ENCODE measurements at places on chromosomes 1 and 21. TPM values are rescaled to one million over a fixed set of nuclear protein-coding genes. Genes with fewer than 3 reads are reported as not detected.

Gene TFAP2E
- polyA plus RNA-seq = 1.8 TPM

Gene TINAGL1
- not detected for polyA plus RNA-seq

Gene PLEKHO1
- polyA plus RNA-seq = 32.5 TPM

Gene KLF17
- polyA plus RNA-seq = not detected

DNA sequence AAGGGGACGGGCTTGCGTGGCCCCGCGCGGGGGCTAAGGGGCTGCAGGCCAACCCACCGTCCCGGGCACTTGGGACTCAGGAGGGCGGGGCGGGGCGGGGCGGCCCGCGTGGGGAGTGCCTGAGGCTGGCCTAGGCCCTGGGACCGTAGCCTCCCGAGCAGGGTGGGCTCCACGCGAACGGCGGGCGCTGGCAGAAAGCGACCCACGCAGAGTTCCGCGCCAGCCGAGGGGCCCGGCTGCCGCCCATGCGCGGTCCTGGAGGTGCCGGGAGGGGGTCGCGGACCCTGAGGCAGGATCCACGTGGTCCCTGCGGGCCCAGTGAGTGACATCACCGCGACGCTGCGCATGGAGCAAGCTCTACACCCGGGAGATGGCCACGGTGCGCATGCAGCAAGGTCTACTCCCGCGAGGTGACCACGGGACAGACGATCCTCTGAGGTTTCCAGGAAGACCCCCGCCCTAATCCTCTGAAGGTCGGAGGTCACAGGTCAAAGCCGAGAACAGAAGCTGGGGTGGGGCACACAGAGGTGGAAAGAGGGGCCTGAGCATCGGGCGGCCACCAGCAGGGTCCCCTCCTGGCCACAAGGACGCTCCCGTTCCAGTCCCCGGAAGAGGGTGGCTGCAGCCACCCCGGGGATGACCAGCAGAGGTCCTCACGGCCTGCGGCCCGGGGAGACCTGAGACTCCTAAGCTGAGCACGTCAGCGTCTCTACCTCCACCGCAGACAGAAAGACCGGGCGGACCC, 13.5 kb upstream of the SLC19A1 start:
- H3K27me3 ChIP-seq = no peaks in the 10 kb centered on the region
- peak; percentile 42 for DNase-seq
- H3K36me3 ChIP-seq = no peaks in the 10 kb centered on the region

- peak overlapping the region; percentile 25 for H3K4me3 ChIP-seq
- H3K36me3 ChIP-seq = no peaks in the 10 kb centered on the region
- H3K4me1 ChIP-seq = peaks cover 18% of the 10 kb centered on the region
These were observed 8.5 kb downstream of the F11R start for GRCh38 chr1:161012420-161012819.

DNA sequence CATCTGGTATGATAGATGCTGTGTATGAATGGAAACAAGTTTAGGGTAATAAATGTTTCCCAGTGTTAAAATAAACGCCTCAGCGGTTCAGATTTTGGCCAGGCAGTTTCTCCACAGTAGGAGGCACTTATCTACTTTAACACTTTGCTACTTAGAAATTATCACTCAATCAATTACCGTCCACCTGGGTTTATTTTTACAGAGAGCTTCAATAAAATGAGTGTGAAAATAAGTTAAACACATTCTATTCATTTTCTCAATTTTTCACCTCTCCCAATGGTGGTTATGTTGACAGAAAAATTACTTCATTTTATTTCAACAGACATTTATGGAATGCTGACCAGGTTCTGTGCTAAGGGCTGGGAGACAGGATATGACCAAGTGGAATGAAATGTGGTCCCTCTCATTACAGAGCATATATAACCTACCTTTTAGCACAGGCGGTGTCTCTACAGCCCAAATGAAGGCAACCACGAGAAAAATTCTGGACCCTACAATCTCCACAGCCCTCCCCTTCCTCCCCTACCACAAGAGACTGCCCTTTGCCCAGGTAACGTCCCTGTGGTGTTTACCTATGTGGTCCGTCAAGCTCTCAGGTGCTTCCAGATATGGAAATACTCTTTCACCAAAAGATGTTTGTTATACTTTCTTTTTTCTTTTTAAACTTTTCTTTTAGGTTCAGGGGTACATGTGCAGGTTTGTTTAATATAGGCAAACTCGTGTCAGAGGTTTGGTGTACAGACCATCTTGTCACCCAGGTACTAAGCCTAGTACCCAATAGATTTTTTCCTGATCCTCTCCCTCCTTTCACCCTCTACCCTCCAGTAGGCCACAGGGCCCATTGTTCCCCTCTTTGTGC, 105.5 kb downstream of the HLCS start:
- no peaks in the 10 kb centered on the region for H3K36me3 ChIP-seq
- no peaks in the 10 kb centered on the region for H3K27me3 ChIP-seq
- H3K4me3 ChIP-seq = no peak overlapping the region

- H3K4me1 ChIP-seq = no peaks in the 10 kb centered on the region
- H3K27me3 ChIP-seq = peaks cover 2% of the 10 kb centered on the region
- no peak overlapping the region for H3K4me3 ChIP-seq
- H3K36me3 ChIP-seq = peaks cover 3% of the 10 kb centered on the region
- DNase-seq = no peak
These were observed 12.2 kb downstream of the CELSR2 start for GRCh38 chr1:109261578-109261977.

- H3K27ac ChIP-seq = no peak overlapping the region
- no peak overlapping the region for H3K4me3 ChIP-seq
- DNase-seq = no peak
- no peaks in the 10 kb centered on the region for H3K36me3 ChIP-seq
- H3K4me1 ChIP-seq = no peaks in the 10 kb centered on the region
These were observed 159.2 kb downstream of the CAMTA1 start for GRCh38 chr1:6944434-6944833.

- H3K36me3 ChIP-seq = peaks cover 11% of the 10 kb centered on the region
- no peak for DNase-seq
- H3K27me3 ChIP-seq = no peaks in the 10 kb centered on the region
- no peak overlapping the region for H3K4me3 ChIP-seq
- H3K27ac ChIP-seq = no peak overlapping the region
These were observed 45.2 kb downstream of the EPRS1 start for GRCh38 chr1:220001095-220001501.

All from immature natural killer cell (primary cell).